Muscle of leg (tissue), 16 donors: ENCODE measurements at places on chromosomes 6 and 20.

DNA sequence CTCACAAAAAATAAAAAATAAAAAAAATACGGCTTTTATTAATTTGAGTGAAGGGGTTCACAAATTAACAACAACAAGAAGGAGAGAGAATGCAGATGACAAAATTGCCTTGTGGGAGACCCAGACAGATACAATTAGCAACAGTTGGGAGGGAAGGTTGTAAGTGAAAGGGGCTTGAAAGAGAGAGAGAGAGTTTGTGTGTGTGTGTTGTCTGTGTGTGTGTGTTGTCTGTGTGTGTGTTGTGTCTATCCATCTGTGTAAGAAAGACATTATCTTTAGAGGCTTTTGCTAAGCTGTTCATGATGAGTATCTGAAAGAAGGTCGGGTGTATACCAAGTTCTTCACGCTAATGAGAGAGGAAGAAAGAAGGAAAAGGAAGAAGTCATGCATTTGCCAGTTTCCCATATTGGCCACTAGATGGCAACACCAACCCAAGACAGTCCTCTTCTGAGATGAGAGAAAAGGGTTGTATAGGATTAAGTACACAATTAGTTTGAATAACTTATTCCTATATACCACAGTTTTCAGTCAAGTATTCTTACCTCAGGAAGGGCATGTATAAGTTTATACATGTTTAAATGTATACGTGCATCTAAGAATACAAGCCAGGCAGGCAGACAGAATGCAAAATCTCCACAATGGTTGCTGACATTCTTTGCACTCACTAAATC is 63.7 kb upstream of the CD2AP start:
- DNase-seq = peak; percentile 86

DNA sequence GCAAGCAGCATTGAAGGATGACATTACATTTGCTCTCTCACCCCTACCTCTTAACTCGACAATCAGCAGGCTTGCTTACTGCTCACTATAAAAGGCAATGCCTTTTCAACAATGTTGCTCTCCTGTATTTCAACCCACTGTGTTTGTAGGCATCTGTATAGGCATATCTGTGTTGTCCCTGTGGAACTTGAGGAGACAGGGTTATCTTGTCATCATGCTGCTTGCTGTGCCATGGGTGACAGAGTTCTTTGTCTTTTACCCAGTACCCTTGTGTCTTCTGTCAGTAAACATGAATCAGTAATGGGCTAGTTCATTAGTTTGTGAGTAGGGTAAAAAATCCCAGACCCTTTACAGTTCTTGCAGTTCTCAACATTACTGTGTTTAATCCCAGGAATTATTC is 25.2 kb downstream of the PHF3 start:
- DNase-seq = no peak

DNA sequence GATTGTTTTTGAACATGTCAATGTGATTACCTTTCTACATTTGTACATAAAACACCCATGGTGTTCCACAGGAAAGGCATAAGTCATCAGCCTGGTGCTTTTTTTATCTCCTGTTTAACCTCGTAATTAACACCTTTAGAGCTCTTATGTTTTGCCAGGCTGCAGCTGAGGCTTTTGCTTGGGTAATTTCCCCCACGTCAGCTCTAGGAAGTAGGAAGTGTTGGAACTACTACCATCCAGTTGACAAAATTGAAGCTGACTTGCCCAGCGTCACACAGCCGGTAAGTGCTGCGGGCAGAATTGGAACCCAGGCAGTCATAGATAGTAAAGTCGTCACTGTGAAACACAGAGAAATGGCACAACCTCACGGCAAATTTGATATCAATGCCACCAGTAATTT is 86.6 kb upstream of the BMP2 start:
- DNase-seq = no peak

DNA sequence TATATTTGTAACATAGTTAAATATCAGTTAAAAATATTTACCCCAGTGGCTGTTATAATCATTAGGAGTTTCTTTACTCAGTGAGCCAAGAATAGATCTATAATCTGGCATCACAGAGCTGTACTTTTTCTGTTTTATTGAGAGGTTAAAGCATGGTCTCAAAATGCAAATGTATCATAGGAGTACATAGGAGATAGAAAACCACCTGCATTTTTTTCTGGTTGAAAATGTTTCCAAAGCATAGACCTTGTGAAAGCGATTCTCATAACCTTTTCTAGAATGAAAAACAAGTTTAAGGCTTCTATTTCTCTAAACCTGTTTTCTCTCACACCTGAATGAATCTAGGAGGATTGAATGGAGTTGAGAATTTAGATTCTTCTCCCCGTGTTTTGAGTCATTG is 14.4 kb downstream of the KCNQ5 start:
- no peak for DNase-seq

DNA sequence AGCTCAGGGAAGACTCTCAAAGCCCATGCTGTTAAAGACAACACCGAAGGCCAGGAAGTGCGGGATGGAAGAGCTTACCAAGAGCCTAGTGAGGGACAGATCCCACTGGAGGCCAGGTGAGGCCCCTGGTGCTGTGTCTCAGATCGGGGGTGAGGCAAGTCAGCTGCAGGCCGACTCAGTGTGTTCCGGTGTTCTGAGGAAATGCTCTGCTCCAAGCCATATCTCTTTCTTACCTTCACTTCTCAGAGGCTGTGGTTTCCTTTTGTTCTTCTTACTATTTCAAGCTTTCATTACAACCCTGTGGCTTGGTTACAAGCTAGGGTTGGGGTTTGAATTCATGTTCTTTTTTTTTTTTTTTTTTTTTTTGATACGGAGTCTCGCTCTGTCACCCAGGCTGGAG is 114.3 kb upstream of the ZFP64 start:
- no peak for DNase-seq

GRCh38 chr6:102474041-102474807 is 1080.7 kb downstream of the GRIK2 start:
- no peak for DNase-seq

DNA sequence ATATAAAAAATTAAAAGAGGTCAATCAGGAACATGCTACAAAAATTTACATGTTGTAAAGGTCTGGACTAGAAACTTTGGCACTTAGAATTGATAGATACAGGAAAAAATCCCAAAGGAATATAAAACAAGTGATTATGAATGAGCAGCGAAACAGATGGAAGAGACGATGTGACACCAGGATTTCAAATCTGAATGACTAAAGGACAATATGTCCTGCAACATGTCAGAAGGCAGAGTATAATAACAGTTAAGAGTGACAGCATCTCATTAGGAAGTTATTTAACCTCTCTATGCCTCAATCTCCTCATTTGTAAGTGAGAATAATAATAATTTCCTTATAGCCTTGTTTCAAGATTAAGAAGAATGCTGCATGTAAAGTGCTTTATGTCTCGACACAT is 50.3 kb downstream of the FRK start:
- no peak for DNase-seq

DNA sequence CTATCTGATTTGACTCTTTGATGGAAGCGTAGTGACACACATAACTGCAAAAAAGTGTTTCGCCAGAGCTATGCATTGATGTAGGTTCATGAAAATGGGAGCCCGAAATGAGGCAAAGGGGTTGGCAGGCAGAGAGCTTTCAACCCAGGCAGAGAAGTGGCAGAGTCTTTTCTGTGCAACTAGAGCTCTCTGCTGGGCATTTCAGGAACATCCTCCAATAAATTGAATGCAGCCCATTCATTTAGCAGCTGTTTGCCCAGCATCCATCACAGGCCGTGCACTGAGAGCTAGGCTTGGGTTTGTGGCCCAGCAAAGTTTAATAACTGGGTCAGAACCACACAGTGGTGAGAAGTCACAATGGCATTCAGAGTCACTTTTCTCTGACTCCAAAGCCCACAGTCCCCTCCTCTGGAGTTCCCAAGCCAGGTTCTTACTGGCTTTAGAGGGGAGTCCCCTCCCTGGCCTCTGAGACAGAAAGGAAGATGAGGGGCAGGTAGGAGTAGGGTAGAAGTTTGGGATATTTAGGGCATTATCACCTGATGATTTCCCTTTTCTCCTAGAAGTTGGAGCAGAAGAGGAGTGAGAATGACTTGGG is 31.8 kb upstream of the ELMO2 start:
- peak; percentile 39 for DNase-seq

DNA sequence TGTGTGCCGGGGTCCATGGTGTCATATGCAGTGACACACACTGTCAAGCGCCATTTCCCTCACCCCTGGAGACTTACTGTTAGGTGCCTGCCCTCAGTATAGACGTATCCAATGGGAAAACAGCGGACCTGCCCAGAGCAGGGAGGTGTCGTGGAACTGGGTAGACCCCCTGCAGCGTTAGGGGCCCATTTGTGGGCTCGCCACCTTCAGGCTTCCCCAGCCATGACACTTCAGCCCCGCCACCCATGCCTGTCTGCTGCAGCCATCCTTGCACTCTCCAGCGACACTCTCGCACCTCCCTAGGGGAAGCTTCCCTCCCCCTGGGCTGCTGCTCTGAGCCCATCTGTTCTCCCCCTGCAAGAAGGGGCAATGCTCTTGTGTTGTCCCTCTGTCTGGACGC is 43.2 kb downstream of the STK35 start:
- DNase-seq = no peak

DNA sequence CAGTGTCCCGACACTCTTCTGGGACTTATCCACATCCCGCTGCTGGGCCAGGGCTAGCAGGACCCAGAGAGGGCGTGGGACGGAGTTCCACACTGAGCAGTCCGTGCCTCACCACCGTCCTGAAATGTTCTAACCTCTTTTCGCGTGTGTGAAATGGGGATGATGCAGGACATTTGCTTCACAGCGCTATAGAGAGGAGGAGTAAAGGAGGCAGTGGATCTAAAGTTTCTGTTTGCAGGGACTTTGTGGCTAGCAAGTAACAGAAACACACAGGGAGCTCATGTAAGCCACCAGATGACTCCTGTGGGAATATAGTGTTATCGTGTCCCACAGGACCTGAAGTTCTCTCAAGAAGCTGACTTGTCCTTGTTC is 634 bp downstream of the ITPA start:
- no peak for DNase-seq

- DNase-seq = peak; percentile 94
Observed at GRCh38 chr20:45415822-45416637, at the start of gene PIGT. TSS of gene PIGT (plus strand) at chr20:45416141. CDS start at chr20:45416157, 16 bp downstream.

GRCh38 chr6:107823047-107823557 is 1.0 kb downstream of the SCML4 start:
- no peak for DNase-seq

DNA sequence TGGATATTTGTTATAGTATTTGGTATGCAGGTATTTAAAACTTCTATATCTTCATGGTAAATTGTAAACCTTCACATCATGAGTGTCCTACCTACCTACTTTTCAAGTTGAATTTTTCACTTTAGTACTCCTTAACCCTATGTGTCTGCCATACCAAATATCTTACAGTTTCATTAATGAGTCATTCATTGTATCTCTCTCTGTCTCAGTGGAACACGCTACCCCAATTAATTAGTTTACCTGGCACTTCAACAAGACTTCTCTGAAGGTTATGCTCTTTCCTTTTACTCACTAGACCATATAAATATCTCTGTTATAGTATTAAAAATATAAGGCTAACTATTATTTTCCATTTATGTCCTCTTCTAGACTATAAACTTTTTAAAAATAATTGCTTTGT is 123.9 kb upstream of the GJE1 start:
- no peak for DNase-seq

GRCh38 chr6:25922301-25922700 is 8.2 kb downstream of the SLC17A2 start:
- peak; percentile 56 for DNase-seq

DNA sequence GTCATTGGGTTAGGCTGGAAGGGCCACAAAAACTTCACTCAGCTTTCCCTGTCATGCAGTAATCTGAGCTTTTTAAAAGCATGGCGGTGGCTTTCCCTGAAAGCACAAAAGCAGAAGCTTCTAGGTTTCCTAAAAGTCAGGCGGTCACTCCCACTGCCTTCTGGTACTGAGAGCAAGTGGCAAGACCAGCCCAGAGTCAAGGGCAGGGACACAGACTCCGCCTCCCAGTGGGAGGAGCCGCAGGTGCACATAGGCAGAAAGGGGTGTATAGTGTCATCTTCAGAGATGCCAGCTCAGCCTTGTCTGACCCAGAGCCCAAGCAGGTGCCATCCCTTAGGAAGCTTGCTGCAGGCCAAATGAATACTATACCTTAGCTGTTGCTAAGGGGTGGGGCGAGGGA is 18.0 kb upstream of the PACSIN1 start:
- no peak for DNase-seq
